Natural killer cell treated with Interleukin-12 subunit alpha and Interleukin-12 subunit beta and Interleukin-15 and Interleukin-18, amount 100 ng/mL, for 72 hours (primary cell): ENCODE measurements at places on chromosomes 5 and 9.

- H3K4me3 ChIP-seq, result no peak overlapping the region
- H3K27me3 ChIP-seq, result no peaks in the 10 kb centered on the region
- peaks cover 49% of the 10 kb centered on the region for H3K4me1 ChIP-seq
- DNase-seq, result no peak
- peaks cover 4% of the 10 kb centered on the region for H3K36me3 ChIP-seq
- H3K27ac ChIP-seq, result no peak overlapping the region
Observed at GRCh38 chr9:125524583-125525355, 182.2 kb downstream of the MAPKAP1 start.

GRCh38 chr9:130939405-130940026 is 469 bp upstream of the FIBCD1 start:
- H3K27me3 ChIP-seq, result peaks cover 44% of the 10 kb centered on the region
- no peaks in the 10 kb centered on the region for H3K4me1 ChIP-seq
- no peaks in the 10 kb centered on the region for H3K36me3 ChIP-seq
- H3K27ac ChIP-seq, result no peak overlapping the region
- no peak overlapping the region for H3K4me3 ChIP-seq

DNA sequence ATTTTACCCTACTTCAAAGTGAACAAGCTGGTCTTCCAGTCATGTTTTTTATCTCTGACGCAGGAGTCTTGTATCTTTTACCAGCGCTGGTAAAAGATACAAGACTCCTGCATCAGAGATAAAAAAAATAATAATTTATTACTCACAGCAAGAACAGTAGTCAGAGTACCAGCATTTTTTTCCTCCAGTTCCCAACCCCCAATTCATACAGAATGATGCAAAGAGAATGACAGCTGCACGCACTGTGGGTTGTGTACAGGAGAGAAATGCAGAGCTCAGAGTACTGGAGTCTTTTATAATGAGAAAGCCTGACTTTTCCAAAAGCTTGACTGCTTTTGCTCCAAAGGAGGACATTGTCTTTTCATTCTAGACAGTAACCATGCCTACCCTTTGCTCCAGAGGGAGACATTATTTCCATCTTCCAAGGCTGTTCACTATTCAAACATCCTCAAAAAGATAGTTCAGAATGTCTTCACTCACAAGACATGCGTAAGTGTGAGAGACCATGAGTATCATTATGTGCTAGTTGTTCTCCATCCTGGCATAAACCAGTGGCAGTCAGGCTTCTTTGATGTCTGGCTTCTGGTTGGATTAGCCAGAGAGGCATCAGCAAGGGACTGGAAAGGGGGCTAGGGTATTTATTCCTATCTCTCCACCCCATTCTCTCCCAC is 14.3 kb upstream of the RANBP6 start:
- peaks cover 16% of the 10 kb centered on the region for H3K27me3 ChIP-seq
- H3K4me1 ChIP-seq, result no peaks in the 10 kb centered on the region
- no peak for DNase-seq

- H3K36me3 ChIP-seq, result no peaks in the 10 kb centered on the region
- H3K4me1 ChIP-seq, result no peaks in the 10 kb centered on the region
- DNase-seq, result peak; percentile 51
- peaks cover 38% of the 10 kb centered on the region for H3K27me3 ChIP-seq
Observed at GRCh38 chr9:98401140-98402018, 145.9 kb upstream of the TBC1D2 start.

DNA sequence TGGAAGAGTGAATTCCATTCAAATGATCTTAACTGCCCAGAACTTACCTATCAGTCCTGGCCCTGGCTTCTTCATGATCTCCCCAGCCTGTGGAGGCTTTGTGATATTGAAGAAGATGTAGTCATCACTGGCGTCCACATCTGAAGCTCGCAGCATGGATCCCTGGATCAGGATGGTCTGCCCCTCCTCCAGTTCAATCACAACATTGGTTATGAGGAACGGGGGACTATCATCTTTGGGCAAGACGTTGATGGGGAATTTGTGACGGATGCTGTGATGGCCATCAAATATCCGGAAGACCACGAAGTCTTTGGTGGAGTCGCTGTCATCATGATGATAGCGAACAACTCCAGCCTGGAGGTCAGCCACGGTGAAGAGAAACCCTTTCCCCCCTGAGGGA is 68.0 kb downstream of the FREM1 start:
- H3K27ac ChIP-seq, result no peak overlapping the region
- no peaks in the 10 kb centered on the region for H3K36me3 ChIP-seq

DNA sequence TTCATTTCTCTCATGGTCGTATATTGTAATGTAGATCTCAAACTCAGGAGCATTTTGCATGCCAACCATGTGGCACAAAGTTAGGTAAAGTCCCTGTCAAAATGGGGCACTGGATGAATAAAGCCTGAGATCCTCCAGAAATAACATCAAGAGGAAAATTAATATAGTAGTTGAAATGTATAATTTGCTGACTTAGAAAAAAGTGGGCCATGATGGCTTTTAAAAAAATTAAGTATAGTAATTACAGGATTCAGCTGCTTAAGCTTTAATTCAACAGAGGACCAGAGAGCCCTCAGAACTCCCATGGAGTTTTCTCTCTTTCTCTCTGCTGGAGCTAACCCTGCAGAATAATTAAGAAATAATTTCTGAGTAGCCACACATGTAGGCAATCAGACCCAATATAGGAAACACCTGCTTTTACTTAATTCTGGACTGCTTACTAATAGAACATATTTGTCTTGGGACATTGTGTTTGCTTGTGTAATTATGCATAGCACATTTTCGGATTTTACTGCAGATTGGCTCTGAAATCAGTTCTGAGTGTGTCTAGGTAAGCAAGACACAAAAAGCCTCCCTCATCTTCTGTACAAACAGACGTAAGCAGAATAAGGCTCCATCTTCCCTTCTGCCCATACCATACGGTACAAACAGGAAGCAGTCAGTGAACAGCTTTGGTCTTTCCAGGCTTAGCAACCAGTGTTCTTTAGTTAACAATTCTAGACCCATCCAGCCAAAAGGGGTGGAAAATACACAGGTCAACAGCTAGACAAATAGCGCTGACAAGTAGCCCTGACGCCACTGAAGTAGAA is 26.5 kb upstream of the PCSK1 start:
- DNase-seq, result no peak
- H3K27me3 ChIP-seq, result peaks cover 18% of the 10 kb centered on the region

DNA sequence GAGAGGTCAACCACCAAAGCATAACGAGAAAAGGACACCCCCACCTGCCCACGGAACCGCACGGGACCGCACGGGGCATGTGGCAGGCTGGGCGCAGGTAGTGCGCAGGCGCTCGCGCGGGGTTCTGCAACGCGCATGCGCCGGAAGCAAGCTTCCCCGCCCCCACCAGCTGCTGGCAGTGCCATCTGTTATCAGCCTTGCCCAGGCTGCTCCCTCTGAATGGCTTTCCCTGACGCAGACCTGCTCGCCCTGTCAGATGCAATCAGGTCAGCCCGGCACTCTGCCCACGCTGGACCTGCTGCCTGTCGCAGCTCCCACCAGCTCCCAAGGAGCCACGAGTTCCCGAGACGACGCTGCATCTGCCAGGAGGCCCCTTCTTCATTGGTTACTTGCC is 22.8 kb downstream of the PTCH1 start:
- H3K4me1 ChIP-seq, result peaks cover 41% of the 10 kb centered on the region
- DNase-seq, result no peak
- no peaks in the 10 kb centered on the region for H3K36me3 ChIP-seq
- peak overlapping the region; percentile 96 for H3K27ac ChIP-seq
- H3K4me3 ChIP-seq, result peak overlapping the region; percentile 92
- no peaks in the 10 kb centered on the region for H3K27me3 ChIP-seq

GRCh38 chr9:82938426-82939218 is 124.3 kb downstream of the RASEF start:
- H3K36me3 ChIP-seq, result no peaks in the 10 kb centered on the region
- DNase-seq, result no peak

- H3K4me1 ChIP-seq, result no peaks in the 10 kb centered on the region
- no peak overlapping the region for H3K27ac ChIP-seq
- no peaks in the 10 kb centered on the region for H3K36me3 ChIP-seq
- no peak for DNase-seq
- no peak overlapping the region for H3K4me3 ChIP-seq
Observed at GRCh38 chr9:77793849-77794248, 145.7 kb upstream of the GNA14 start.

GRCh38 chr5:36934740-36935356 is 58.3 kb downstream of the NIPBL start:
- peaks cover 67% of the 10 kb centered on the region for H3K4me1 ChIP-seq
- H3K27me3 ChIP-seq, result no peaks in the 10 kb centered on the region
- no peak overlapping the region for H3K27ac ChIP-seq
- no peaks in the 10 kb centered on the region for H3K36me3 ChIP-seq
